ENCODE measurements at places on chromosomes 5 and 9.

DNA sequence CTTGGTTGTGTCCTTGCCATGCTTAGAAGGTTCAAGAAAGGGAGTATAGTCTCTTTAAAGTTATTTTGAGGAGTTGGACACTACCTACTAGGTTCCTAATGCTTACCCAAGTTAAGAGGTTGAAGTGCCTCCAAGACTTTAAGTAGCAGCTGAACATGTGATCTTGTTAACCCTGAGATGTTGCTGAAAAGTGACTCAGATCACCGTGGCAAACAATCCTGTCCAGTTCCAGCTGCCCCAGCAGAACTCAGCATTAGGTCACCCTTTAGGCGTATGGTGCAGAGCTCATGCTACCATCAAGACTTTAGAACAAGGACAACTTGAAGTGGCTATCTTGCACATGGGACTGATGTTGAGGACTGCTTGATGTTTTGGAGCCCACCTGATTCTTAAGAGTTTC, 22.5 kb downstream of the ZNF462 start:
- no peak for DNase-seq

DNA sequence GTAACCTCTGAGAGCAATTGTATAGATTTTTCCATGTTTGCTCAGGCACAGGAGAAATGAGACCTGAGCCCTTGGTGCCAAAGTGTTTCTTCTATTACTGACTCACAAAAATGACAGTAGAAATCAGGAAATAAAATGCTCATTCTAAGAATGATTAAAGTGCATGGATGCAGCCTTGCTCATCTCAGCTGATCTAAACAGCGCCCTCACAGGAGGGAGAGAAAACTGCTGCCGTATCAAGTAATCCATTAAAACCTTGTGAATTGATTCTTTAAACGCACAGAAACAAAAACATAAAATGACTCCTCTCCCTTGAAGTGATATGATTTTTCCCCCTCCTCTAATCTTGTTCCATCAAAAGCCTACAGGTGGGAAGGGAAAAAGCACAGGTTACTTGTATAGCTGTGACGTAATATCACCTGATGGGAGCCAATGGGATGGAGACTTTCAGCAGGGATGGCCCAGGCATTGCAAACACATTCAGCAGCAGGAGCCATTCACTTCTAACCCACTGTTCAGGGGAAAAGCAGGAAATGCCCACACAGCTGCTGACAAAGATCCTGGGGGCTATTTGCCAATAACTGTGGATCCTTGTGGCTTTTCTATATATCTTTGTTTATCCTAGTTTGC, 76.7 kb downstream of the PLCXD3 start:
- DNase-seq, result no peak

DNA sequence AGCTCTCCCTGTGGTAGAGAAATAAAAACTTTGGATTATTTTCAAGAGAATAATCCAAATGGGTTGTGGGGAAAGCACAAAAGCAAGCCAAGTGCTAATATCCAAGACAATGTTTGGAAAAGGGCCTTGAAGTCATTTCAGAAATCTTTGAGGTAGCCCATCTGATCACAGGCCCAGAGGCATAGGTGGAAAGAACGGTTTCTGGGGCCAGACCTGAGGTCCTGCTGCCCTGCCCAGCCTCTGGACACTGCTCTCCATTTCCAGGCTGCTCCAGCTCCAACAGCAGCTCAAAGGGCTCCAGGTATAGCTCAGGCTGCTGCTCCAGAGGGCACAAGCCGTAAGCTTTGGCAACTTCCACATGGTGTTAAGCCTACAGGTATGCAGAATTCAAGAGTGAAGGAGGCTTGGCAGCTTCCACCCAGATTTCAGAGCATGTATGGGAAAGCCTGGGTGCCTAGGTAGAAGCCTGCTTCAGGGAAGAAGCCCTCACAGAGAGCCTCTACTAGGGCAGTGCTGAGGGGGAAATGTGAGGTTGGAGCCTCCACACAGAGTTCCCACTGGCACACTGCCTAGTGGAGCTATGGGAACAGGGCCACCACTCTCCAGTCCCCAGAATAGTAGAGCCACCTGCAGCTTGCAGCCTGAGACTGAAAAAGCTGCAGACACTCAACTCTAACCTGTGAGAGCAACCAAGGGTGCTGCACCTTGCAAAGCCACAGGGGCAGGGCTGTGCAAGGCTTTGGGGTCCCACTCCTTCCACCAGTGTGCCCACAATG, 133.1 kb downstream of the PIK3R1 start:
- no peak for DNase-seq

DNA sequence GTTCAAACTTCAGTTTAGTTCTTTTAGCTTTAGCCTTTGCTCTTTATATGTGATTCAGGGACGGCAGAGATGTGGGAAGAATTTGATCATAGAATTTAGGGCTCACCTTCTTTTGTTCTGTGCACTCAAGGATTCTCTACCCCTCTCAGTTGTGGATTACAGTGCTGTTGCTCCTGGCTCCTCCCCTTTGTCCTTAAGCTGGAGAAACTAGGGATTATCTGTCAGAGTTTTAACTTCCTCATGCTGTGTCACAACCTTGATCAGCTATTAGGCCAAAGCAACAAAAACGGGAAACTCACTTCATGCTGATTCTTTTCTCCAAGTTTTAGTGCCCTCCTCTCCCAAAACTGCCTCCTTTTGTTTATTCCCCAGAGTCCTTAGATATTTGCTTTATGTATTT, 13.0 kb upstream of the PCDHAC2 start:
- no peak for DNase-seq

DNA sequence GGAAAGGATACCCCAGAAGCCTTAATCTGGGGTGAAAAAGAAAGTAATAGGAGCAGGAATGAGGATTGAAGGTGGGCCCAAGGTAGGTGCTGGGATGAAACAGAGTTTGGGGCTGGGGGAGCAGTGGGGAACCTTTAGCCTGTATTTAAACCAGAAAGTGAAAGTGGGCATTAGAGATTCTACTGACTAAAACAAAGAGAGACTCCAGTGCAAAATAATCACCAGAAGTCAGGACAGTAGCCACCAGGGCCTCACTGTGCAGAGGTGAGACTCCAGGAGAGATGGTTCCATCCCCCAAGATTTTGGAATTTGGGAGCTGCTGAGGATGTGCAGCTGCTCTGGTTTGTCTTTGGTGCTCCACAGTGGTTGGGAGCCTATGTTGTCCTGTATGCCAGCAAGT, 13.1 kb downstream of the DNAJB5 start:
- no peak for DNase-seq

GRCh38 chr9:109771087-109771486, 8.9 kb upstream of the PALM2AKAP2 start:
- no peak for DNase-seq

GRCh38 chr9:128552744-128553440, 505 bp downstream of the SPTAN1 start:
- DNase-seq, result peak; percentile 50

GRCh38 chr5:16346380-16346779, 119.2 kb downstream of the ZNF622 start:
- no peak for DNase-seq

GRCh38 chr5:10214041-10214440, 35.6 kb downstream of the ATPSCKMT start:
- DNase-seq, result no peak

GRCh38 chr5:133287500-133287899, 235.7 kb downstream of the HSPA4 start:
- DNase-seq, result no peak

- no peak for DNase-seq
Measured at GRCh38 chr9:110753731-110754231, 85.2 kb downstream of the MUSK start.

GRCh38 chr9:83182071-83182470, 119.1 kb upstream of the RASEF start:
- DNase-seq, result no peak

DNA sequence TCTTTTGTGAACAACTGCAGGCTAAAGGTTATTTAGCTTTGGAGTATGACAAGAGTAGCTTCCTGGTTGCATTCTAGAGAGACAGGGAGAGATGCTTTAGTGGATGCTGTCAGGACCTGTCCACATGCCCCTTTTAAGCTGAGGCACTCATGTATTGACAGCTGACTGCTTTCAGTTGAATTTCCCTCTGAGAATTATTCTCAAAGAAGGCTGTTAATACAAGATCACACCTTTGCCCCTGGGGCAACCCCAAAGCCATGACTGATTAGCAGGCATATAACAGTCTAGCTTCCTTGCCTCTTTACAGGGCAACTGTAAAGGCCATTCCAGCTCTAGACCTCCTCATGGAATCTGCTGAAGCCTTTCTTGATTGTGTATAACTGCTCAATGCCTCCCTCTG, 117.6 kb upstream of the ATP10B start:
- DNase-seq, result no peak

- no peak for DNase-seq
Measured at GRCh38 chr9:71037521-71037920, 83.9 kb downstream of the TRPM3 start.
